ENCODE measurements at places on chromosomes 5 and 9.

- no peak for DNase-seq
These were observed 238.4 kb downstream of the NR2F1-AS1 start for GRCh38 chr5:93342563-93343061.

DNA sequence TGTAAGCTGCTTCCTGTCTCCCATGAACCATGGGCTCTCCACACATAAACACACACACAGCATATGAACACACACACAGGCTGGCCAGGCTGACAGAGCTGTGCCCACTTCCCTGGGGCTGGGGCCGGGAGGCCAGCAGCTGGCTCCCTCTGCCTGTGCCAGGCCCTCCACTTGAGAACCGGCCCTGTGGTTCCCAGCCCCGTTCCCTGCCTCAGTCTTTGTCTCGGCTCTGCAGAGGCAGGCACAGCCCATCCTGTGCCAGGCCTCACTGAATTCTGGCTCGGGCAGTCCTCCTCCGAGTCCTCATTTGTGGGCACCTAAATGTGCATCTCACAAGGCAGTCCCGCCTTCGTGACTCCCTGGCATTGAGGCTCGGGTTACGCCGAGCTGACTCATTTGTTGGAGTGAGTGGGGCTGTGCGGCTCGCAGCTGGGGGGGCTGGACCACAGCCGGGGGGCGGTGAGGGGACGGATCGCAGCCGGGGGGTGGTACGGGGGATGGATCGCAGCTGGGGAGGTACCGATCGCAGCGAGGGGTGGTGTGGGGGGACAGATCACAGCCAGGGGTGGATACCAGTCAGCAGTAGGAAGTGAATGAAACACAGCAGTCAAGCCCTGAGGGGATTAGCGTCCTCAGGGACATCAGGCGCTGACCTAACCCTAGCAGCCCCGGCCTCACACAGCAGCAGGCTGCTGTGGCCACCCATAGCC lies 72.3 kb downstream of the PSMB7 start:
- DNase-seq = no peak

- DNase-seq = no peak
These were observed 39.7 kb downstream of the CDC42SE2 start for GRCh38 chr5:131303537-131303936.

DNA sequence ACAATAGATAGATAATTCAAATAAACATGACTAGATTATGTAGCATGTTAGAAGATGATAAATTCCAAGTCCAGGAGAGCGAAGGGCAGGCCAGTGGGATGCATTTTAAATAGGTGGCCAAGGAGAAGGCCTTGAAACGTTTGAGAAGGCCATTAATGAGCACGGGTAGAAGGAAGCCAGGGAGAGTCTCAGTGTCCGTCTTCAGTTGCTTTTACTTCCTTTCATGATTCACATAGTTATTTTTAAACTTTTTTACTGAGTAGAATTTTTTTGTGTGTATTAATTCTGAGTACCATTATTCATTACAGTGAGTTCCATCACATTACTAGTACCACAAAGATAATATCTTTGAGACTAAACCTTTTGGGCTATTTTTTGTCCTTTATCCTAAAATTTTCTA lies 259.2 kb downstream of the ARRDC3 start:
- DNase-seq = no peak

DNA sequence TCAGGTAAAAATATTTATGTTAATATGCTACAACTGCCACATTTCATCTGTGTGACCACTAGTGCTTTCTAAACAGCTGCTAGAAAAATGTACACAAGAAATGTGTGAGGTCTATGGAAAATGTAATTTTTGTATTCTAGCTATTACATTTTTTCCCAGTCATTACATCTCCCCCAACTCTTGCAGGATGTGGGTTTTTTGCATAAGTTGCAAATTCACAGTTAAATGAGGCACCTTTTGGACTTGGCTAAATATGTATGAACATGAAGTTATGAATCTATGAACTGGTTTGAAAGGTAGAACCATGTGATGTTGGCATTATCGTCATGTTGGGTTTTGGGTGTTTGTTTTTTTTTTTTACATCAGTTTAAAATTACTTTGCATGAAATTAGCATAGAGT lies 590.4 kb upstream of the WWC1 start:
- DNase-seq = no peak

DNA sequence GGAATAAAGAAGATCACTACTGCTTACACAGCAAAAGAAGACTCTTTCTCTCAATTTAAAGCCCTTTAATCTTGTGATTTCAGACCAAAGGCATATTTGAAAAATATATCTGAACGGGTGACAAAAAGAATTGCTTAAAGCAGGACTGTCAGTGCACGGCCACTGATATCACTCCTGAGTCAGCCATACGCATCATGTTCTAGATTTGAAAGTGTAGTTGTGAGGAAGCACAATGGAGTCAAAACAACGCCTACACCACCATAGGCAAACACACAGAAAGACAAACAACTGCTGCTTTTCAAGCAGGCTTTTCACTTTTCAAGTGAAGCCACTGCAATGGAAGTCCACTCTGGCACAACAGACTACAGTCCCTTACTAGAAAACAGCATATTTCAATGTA lies 141.7 kb downstream of the AUH start:
- DNase-seq = no peak

DNA sequence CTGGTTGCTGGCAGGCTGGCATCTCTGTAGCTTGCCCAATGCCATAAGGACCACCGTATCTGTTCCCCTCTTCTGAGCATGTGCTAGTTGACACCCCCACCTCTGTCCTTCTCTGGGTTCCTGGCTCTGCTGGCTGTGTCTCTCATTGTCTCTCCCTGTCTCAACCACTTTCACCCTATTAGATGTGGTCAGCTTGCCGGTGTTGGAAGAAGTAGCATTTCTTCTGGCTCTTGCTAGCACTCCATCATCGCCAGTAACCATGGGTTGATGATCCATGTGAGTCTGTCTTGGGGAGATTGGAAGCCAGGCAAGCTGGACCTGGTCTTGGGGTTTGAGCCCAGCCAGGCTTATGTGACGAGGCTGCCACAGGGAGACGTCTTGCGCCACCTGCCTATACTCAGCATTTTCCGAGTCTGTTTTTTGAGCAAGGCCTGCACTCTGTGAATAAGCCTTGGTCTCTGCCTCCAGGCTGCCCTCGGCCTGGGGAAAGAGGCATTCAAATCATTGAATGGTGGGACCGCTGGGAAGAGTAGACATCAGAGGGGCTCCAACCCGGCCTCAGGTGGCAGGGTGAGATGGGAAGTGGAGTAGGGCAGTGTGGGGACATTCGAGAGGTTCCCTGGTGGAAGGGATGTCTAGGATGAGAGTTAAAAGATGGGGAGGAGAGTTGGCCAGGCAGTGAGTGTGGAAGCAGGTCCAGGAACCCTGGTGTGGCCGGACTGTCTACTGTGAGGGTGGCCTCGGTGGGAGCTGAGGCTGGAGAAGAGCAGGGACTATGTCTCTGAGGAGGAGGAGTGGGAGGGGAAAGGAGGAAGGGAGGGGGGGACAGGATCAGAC lies 74.3 kb downstream of the ZNF618 start:
- no peak for DNase-seq

GRCh38 chr5:146079695-146080373 lies 25.5 kb downstream of the PLAC8L1 start:
- DNase-seq = no peak
